ENCODE measurements at places on chromosomes 13 and 19.

- no peak for DNase-seq
These were observed 2.4 kb upstream of the ITGBL1 start for GRCh38 chr13:101449790-101450748.

GRCh38 chr19:18761531-18762110, 29.5 kb downstream of the COMP start:
- no peak for DNase-seq

DNA sequence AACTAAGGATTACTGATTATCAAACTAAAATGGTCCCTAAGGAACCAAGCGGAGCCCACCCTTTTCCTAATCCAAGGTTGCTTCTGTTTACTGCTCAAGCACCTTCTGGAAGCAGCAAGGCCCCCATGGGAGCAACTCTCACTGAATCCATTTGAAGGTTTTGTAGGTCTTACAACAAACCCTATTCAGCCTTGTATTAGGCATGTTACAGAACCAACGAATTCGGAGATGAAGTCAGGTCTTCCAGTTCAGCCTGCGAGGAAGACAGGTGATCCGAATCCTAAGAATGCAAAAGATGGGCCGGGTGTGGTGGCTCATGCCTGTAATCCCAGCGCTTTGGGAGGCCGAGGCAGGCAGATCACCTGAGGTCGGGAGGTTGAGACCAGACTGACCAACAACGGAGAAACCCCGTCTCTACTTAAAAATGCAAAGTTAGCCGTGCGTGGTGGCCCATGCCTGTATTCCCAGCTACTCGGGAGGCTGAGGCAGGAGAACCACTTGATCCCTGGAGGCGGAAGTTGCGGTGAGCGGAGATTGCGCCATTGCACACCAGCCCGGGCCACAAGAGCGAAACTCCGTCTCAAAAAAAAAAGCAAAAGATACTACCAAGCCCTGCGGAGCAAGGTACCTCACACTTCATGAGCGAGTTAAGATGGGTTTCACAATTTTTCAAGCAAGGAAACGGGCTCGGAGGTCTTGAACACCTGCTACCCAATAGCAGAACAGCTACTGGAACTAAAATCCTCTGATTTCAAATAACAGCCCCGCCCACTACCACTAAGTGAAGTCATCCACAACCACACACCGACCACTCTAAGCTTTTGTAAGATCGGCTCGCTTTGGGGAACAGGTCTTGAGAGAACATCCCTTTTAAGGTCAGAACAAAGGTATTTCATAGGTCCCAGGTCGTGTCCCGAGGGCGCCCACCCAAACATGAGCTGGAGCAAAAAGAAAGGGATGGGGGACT, 609 bp downstream of the ZAR1L start:
- DNase-seq = peak; percentile 67

DNA sequence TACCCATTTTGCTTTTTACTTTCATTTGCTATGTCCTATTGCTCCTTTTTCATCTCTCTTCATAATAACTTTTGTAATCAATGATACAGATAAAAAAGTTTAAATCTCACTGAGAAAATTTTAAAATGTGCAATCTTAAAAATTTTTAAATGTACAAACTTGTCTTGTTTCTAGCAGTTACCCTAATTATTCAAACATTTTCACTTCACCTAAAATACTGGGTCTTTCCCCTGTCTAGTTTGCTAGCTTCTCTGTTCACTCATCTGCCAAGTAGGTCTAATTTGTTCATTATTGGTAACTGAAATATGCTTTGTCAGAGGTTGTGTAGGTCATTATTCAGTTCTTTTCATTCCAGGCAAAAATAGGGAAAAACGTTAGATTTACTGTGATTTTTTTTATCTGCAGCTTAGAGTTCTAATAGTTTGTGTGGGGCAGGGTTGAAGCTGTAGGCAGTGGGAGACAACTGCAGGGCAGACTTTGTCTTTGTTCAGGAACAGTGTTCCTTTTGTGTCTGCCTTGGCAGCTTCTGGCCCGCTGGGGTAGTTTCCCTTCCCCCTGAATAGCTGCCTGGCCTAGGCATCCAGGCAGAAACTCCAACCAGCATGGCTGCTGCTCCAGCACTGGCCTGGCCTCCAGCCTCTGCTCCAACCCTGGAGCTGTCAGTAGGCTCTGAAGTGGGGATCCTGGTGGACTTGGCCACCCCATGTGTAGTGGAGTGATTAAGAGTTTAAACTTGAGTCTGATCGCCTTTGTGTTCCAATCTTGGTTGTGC, 48.5 kb downstream of the WDFY2 start:
- DNase-seq = no peak

DNA sequence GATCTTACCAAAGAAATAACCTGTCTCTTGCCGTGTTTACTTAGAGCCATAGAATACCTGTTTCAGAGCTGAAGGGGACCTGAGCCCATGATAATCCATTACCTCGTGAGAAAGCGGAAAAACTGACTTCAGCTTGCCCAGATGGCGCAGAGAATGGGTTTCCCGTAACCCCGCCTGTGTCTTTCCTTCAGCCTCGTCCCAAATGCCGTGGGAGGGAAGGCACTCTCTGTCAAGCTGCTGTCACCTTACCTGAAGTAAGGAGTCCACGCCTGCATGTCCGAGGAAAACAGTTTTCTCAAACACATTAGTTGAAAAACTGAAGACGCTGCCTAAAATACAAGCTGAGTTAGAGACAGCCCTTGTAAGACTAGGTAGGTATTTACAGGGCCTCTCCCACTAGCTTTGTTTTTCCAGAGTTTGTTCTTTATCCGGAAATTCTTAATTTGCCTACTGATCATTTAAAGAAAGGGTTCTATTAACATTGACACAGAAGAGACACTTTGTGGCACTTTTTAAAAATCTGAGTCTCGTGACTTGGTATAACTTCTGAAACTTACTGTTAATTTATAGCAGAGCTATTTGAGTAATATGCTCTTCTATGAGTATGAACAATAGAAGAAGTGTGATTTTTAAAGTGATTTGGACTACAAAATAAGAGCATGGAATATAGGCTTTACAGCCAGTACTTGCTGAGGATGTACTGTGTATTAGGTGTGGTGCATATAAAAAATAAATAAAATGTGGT, 1.3 kb upstream of the INTS6 start:
- DNase-seq = peak; percentile 57

- peak; percentile 81 for DNase-seq
These were observed 5.1 kb downstream of the DOT1L start for GRCh38 chr19:2168619-2169424.

DNA sequence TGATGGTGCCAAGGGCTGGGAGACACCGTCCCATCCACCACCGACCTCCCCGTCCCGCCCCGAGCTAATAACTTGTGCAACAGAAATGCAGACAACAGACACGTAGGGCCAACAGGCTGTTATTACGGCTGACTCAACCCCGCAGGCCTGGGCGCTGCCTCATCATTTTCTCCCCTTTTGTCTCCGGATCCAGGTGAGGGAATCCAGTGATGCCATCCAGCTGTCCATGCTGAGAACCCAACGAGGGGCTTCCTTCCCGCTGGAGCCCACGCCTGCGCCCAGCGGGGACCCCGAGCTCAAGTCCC, 6.4 kb upstream of the DIRAS1 start:
- no peak for DNase-seq

DNA sequence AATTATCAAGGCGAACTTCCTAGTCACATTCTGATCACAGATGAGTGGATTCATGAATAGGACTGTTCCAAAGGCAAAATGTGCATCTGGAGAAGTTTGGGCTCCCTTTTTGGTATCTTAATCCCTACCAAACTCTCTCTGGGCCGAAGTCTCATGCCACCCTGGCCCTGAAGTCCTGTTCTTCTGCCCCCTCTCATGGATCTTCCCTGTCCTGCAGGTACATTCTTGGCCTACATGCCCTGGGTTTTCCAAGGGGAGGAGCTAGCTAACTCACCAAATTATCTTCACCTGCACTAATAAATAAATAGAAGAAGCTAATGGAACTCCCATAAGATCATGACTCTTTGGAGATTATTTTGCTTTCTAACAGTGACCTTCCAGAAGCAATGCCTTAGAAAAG, 50.3 kb downstream of the SERTM1 start:
- DNase-seq = no peak

- DNase-seq = peak; percentile 27
These were observed 24.6 kb upstream of the SEMA6B start for GRCh38 chr19:4583961-4584669.

GRCh38 chr13:104114101-104114500, 1047.9 kb upstream of the SLC10A2 start:
- no peak for DNase-seq

DNA sequence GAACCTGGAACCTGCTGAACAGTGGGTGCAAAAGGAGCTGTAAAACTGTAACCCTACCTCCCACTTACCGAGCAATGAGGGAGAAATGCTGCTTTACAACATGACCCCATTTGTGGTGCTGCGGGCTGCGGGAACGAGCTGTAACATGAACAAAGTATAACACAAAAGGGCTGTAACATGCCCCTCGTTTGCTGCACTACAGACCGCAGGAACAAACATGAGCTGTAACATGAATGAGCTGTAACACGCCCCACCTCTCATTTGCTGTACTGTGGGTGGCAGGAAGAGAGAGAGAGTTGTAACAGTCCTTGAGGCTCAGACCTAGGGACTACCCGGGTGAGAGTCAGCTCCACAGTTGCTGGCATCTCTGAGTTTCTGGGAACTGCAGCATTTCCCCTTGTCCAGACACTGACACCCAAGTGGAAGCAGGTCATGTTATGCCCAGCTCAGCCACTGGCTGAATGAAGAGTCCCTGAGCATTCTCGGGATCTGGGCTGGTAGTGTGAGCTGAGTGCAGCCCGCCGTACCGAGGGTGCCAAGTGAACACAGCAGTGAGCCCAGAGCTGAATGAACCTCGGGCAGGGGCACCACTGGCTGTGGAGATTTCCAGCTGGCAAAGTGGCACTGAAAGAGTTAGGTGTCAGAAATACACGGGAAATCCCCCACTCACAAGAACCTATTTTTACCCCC, 1385.3 kb upstream of the SPRY2 start:
- DNase-seq = no peak

GRCh38 chr19:10713317-10713716, 4.6 kb upstream of the DNM2 start:
- no peak for DNase-seq

GRCh38 chr13:41577436-41577835, 120.1 kb downstream of the RGCC start:
- DNase-seq = no peak

- DNase-seq = no peak
These were observed 379.3 kb upstream of the SGCG start for GRCh38 chr13:22801402-22802003.

DNA sequence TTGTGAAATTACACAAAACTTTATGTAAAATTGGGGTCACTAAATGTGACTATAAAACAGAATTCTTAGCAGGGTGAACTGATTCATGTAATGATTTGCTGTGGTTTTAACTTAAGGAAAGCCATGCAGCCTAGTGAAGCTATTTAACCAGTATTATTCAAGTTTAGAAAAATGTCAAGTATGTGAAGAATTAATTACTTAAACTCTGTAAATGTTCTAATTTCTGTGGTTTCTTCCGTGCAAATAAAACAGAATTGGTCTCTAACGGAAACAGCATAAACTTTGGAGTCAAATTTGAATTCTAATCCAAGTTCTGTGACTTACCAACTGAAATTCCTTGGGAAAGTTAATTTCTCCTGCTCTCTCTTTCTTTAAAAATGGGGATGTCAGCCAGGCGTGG, 13.3 kb downstream of the CDC16 start:
- DNase-seq = no peak

- no peak for DNase-seq
These were observed 2741.4 kb downstream of the PCDH9 start for GRCh38 chr13:64488731-64489130.

- DNase-seq = peak; percentile 8
These were observed 1.8 kb downstream of the MBNL2 start for GRCh38 chr13:97223711-97224541.

DNA sequence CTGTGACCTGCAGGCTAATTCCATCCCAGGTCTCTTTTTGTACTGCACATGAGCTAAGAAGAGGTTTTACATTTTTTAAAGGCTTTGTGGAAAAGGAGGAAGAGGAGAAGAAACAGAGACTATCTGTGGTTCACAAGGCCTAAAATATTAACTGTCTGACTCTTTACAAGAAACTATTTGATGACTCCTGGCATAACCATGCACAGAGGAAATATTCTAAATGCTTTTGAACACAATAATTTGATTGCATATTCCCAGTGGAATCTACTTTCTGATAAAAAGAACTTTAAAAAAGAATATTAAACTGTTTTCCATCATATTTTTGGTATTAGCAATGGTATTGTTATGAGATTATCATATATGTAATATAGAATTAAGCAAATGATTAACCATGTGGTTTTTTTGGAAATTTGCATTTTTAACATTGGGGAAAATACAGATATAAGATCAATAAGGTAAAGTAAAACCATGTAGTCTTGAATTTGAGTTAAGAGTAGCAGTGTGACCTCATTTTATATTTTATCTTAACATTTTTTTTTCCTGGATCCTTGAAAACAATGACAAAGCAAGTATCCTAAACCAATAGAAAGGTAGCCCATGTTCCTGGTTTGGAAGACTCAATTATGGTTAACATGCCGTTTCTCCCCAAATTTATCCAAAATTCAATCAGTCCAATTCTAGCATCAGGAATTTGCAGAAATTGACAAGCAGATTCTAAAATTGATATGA, 251.0 kb downstream of the UQCRFS1 start:
- DNase-seq = no peak

DNA sequence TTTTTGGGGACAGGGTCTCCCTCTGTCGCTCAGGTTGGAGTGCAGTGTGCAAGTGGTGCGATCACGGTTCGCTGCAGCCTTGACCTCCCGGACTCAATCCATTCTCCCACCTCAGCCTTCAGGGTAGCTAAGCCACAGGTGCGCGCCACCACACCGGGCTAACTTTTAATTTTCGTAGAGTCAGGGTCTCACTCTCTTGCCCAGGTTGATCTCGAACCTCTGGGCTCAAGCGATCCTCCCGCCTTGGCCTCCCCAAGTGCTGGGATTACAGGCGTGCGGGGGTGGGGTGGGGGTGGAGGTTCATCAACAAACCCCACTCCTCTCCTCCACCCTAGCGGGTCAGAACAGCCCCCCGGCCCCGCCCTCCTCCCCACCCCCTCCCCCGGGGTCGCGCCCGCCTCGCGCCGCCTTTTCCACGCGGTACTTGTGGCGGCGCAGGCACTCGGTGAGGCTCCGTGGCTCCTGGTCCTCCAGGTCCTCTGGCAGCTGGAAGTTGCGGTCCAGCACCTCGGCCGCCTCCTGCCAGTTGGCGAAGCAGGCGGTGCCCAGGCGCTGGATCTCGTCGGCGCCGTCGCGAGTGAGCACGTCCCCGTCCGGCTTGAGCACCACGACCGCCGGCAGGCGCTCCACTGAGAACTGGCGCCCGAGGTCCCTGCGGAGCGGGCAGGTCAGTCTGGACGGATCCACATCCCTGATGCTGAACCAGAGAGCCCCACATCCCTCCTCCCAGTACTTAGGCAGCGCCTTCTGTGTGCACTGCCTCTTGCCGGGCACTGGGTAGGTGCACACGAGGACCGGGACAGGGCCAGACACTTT, 5.2 kb downstream of the NXNL1 start:
- no peak for DNase-seq

- no peak for DNase-seq
These were observed 3.5 kb downstream of the GRK1 start for GRCh38 chr13:113670541-113670940.

All from stimulated activated CD4-positive, alpha-beta T cell treated with anti-CD3 and anti-CD28 coated beads, Interleukin-2, amount 100 ng/mL, for 24 hours (primary cell).